ENCODE measurements at places on chromosomes 3 and 15. TPM values are rescaled to one million over a fixed set of nuclear protein-coding genes. Genes with fewer than 3 reads are reported as not detected.

GOLGA8Q gene
- total RNA-seq, result not detected

TTC14 gene
- 24.4 TPM for total RNA-seq

ARHGAP11A gene
- total RNA-seq, result 18.5 TPM

OSTN gene
- total RNA-seq, result not detected

C3orf85 gene
- not detected for total RNA-seq

ALDH1A3 gene
- total RNA-seq, result 9.9 TPM

TNFAIP8L3 gene
- 6.8 TPM for total RNA-seq

PIGZ gene
- 3.9 TPM for total RNA-seq

ZNF385D gene
- 0.97 TPM for total RNA-seq

DCLK3 gene
- total RNA-seq, result under 0.01 TPM

CD200R1L gene
- total RNA-seq, result not detected

KBTBD13 gene
- total RNA-seq, result not detected

GPR149 gene
- not detected for total RNA-seq

RTP1 gene
- total RNA-seq, result not detected

NT5DC2 gene
- total RNA-seq, result 111 TPM

FMN1 gene
- total RNA-seq, result 2.0 TPM

DPPA4 gene
- not detected for total RNA-seq

WDR93 gene
- not detected for total RNA-seq

All from GM23248 (cell line).